NCI-H2081 treated with DMSO at 0.1 percent for 48 hours (cell line): ENCODE measurements at places on chromosomes 1 and 21.

DNA sequence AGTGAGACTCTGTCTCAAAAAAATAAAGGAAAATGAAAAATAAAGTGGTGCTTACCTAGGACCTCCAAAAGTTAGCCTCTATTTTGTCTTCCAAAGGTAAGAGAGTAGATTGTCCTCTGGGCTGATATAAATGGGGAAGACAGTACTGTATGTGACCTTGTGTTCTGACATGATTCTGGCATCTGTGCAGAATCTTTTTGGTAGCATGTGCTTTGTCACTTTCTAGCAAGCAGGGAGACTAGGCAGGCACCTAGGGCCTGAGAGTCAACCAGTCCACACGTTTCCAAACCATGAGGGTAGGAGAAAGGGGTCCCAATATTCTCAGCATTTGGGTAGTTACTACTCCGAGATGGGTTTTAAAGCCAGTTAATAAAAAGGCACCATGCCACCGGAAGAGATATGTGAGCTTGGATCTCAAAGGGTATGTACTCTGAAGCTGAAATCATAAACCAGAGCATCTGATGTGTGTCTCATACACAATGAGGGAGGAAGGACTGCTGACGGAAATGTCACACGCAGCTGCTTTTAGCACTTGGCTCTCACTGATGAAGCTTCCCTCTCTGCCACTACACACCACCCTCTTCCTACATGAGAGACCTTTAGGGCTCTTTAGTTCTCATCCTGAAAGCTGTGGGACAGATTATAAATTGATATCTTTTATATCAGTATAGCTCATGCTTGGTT lies 27.0 kb upstream of the SLC16A1 start:
- DNase-seq: no peak

DNA sequence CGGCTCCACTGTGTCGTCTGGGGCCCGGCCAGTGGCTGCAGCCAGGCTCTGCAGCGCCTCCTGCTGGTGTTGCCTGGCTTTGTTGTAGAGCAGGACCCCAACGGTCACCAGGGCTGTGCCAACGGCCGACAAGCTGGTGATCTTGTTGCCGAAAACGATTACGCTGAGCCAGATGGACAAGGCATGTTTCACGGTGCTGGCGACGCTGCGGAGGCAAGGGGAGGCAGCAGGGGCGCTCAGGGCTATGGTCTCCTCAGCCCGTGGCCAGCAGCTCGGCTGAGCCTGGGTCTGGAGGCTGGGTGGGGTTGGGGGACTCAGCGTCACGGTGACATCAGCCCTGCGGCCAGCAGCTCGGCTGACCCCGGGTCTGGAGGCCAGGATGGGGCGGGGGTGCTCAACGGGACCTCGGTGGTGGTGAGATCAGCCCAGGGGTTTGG lies 7.0 kb upstream of the CDK11B start:
- DNase-seq: no peak

GRCh38 chr1:209038735-209039134 lies 544.8 kb upstream of the CAMK1G start:
- no peak for DNase-seq

DNA sequence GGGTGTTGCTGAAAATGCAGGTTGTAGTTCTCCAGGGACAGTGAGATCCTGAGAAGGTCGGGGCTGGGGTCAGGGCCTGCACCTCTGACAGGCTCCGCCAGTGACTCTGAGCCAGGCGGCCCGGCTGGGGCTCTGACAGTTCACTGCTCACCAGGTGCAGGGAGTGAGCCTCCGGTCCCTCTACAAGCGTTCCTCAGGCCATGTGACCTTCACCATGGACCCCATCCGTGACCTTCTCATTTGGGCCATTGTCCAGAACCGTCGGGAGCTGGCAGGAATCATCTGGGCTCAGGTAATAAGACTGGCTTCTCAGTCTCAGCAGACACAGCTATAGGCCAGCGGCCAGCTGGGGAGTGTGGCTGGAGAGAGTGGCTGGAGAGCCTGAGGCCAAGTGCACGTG lies 41.8 kb downstream of the TRPM2 start:
- DNase-seq: no peak

DNA sequence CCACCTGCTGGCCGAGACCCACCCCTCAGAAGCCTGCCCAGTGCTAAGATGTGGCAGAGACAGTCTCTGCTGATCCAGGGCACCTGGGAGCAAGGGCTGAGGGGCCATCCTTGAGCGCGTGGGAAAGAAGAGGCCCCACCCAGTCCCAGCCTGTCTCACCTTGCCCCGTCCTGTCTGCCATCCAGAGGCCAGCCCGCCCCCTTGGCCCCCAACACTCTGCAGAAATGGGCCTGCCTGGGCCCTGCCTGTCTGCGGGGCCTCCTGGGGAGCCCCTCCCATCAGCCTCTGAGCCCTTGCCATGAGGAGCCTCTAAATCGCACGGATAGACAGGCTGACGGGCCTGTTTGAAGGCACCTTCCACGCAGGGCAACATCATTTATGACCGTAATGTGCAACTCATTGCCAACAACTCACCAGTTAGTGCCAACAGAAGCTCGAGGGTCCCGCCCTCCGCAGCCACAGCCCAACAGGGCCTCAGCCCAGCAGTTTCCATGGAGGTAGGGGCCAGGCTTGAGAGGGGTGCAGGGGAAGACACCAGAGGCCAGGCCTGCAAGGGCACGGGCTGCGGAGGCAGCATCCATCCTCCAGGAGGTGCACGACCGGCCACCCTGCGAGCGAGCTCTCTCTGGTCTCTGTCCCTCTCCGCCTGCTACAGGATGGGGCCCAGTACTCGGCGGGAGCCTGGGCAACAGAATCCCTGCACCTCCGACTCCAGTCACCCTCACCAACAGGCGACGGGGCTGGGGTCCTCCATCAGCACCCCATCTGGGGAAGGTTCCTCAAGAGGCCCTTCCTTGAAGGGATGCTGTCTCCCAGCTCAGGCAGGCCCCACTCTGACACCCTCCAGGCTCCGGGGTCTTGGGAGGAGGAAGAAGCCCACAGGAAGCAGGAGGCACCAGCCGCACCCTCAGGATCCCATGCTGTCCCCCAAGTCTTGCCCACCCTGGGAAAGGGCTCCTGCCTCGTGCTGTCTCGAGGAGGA lies 78.0 kb downstream of the MEGF6 start:
- no peak for DNase-seq

DNA sequence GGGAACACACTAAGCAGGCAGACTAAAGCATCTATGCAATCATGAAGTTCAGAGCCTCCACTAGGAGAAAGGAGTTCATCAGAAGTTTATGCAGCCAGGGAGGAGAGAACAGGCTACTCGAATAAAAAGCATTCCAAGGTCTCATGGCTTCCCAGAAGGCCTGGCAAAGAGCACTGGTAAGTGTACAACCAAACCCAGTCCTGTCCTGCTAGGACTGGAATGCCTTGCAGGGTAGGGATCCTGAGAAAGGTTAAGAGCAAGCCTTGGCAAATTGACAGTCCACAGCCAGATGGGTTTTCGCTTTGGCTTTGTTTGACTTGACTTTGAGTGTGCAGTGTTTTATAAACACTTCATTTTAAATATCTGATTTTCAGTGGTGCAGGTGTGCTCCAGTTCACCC lies 133.6 kb upstream of the ATP1B1 start:
- no peak for DNase-seq

DNA sequence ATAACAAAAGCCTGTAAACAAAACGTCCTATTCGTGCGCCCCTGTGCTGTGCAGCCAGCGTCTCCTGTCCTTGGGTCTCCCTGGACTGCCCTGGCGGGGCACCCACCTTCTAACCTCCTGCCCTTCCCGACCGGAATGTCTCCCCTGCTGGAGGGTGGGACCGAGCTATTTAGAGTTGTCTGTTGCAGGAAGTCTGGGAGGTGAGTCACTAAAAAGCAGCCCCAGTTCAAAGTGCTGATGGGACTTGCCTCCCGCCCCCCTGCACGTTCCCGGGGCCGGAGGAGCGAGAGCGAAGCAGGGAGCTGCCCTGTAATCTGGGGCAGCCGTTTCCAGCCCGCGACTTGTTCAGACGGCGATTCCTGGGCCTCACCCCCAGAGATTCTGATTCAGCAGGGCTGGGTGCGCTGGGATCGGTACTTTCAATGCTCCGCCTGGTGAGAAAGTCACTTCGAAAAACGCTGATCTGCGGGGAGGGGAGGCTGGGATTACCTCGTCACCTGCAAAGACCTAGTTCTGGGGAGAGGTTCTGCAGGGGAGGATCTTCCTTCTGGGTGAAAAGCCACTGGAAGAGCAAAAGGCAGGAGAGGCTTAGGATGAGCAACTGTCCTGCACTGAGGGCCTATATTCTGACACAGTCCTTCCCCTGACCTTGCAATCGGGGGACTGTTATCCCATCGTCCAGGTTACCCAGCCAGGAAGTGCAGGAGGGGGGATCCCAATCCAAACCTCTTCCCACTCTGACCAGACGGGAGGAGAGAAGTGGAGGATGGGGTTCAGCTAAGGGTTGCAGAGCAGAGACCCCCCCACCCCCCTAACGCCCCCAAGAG lies 1.2 kb upstream of the DHRS3 start:
- DNase-seq: no peak

DNA sequence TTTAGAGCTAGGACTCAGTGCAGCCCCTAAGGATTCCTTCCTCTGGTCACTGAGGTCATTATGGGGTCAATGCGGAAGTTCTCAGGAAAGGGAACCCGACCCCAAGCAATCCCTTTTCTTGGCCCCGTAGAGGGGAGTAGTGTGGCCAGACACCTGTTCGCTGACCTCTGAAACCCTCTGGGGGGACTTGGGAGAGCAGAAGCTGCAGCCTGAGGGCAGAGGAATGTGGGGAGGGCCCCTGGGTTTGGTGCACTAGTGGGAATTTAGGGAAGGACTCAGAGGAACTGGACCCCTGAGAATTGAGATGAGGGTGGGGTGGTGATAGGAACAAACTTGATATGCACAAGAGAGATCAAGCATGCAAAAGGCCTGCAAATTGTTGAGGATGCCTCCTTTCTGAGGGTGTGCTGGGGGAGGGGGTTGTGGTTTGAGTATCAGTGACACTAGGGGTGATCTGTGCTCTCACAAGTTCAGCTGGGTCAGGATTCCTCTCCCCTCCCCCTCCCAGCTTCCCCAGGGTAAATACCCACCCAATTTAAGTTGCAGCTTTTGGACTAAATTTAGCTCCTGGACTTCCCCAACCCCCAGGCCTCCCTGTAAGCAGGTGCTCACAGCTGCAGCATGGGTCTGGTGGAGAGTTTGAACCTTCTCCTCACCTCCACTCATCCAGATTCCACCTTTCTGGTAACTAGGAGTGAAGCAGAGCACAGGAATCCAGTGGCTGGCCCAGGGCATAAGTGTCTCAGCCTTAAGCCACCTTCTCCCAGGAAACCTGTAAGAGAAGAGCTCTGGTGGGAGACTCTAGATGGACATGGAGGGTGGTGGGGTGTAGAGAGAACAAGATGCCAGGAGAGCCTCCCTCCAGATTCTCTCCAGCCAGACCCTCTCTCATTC lies 13.5 kb downstream of the ADAMTSL4 start:
- DNase-seq: no peak

GRCh38 chr1:203649999-203650836 lies 23.6 kb downstream of the ATP2B4 start:
- no peak for DNase-seq

DNA sequence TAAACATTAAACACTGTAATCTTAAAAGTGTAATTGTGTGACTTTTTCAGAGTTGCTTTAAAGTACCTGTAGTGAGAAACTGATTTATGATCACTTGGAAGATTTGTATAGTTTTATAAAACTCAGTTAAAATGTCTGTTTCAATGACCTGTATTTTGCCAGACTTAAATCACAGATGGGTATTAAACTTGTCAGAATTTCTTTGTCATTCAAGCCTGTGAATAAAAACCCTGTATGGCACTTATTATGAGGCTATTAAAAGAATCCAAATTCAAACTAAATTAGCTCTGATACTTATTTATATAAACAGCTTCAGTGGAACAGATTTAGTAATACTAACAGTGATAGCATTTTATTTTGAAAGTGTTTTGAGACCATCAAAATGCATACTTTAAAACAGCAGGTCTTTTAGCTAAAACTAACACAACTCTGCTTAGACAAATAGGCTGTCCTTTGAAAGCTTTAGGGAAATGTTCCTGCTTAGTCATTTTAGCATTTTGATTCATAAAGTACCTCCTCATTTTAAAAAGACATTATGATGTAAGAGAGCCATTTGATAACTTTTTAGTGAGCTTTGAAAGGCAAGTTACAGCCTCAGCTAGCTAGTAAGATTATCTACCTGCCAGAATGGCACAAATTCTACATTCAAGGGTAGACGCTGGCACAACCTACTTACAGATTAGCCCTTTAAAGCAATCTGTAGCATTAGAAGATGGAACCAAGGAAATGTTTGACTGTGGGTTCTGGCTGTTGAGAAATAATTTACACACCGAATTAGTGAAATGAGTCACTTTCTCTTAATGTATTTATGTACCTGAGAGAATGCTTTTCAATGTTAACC lies 9.4 kb downstream of the SOD1 start:
- DNase-seq: no peak

DNA sequence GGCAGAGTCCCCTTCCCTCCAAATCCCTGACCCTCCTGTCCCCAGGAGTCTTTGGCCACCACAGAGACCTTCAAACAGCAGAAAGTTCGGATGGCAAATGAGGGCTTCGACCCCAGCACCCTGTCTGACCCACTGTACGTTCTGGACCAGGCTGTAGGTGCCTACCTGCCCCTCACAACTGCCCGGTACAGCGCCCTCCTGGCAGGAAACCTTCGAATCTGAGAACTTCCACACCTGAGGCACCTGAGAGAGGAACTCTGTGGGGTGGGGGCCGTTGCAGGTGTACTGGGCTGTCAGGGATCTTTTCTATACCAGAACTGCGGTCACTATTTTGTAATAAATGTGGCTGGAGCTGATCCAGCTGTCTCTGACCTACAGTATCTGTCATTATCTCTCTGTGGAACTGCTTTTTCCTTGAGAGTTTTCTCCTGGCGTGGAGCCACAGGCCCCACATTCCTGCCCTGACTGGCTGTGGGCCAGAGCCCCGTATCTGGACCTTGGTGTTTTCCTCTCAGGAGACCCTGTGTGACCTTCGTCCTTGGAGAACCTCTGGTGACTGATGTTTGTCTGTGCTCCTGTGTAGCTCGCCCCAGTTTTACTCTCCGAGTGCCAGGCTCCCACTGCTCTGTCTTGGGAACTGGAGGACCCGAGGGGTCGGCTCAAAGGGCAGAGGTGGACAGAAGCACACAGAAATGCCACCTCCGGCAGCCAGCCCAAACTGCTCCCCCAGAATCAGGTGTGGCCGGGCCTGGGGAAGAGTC lies 4.8 kb downstream of the SLC27A3 start:
- DNase-seq: no peak

DNA sequence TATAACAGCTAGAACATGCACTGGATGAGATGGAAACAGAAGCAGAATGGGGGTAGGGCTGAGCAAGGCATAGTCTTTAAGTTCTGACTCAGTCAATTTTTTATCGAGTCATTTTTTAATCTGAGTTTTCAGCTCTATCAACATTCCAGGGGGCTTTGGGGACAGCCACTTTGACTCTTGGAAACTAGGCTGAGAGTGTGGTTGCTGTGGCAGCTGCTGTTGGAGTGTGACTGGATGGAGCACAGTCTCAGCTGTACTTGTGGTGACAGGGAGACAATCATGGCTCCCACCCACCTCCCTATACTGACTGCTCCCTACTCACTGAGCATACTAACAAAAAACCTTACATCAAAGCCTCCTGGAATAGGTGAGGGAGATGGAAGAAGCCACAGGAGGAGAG lies 25.0 kb downstream of the GJA5 start:
- DNase-seq: no peak
